ENCODE measurements at places on chromosomes 3 and 15.

DNA sequence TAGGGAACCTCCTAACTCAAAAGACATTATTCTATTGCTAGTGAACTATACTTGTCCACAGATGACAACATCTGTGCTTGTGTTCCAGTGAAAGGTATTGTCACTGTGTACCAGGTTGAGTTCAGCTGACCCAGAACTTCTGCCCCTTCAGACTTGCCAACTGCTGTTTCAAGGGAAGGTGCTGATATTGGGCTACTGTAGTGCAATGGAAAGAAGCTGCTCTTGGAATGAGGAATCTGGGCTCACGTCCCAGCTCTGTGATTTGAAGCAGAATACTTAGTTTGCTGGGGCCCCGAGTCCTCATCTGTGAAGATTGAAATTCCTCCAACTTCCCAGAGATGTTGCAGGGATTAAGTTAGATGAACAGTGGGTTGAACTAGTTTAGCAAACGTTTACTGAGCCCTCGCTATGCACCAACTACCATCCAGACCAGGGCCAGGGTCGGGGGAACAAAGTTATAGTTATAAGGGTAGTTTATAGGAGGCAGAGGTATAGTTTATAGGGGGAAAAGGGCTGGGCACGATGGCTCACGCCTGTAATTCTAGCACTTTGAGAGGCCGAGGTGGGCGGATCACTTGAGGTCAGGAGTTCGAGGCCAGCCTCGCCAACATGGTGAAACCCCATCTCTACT is 15.9 kb upstream of the UMPS start:
- DNase-seq = no peak

- DNase-seq = no peak
Measured at GRCh38 chr15:49075881-49076280, 29.6 kb upstream of the SECISBP2L start.

- no peak for DNase-seq
Measured at GRCh38 chr3:3509665-3510064, 289.6 kb upstream of the LRRN1 start.

GRCh38 chr15:50876989-50877360 is 31.5 kb upstream of the AP4E1 start:
- peak; percentile 70 for DNase-seq

DNA sequence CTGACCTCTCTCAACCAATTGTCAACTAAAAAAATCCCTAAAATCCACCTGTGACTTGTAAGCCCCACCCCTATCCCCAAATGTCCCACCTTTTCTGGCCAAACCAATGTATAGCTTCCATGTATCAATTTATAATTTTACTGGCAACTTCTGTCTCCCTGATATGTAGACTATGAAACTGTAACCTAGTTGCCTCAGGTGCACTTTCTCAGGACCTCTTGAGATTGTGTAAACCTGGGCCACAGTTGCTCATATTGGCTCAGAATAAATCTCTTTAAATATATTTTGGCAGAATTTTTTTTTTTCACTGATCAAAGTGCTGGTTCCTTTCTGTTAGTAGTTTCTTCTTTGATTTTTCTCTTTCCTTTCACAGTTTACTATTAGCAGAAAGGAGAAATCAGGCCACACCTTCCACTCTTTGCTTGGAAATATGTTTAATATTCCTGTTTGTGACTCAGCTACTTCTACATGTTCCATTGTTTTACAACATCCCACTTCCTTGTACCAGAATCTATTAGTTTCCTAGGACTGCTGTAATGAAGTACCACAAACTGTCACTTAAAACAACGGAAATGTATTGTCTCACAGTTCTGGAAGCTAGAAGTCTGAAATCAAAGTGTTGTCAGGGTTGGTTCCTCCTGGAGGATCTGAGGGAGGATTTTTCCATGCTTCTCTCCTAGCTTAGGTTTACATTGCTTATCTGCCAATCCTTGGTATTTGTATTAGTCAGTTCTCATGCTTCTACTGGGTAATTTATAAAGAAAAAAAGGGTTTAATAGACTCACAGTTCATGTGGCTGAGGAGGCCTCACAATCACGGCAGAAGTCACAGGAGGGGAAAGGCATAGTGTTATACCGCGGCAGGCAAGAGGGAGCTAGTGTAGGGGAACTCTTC is 801.2 kb upstream of the ARPP21 start:
- DNase-seq = no peak
